Upper lobe of left lung (tissue), 6 donors: ENCODE measurements at places on chromosomes 7 and 10. TPM values are rescaled to one million over a fixed set of nuclear protein-coding genes. Genes with fewer than 3 reads are reported as not detected.

Gene TWIST1
- total RNA-seq = not detected

Gene PIK3AP1
- 24.1 TPM for total RNA-seq

Gene TLL2
- total RNA-seq = 0.20 TPM

- DNase-seq = no peak
Measured at GRCh38 chr7:2862831-2863361, 18.8 kb upstream of the GNA12 start.

Gene PNLIPRP2
- not detected for total RNA-seq

Gene SH2D4B
- total RNA-seq = 0.20 TPM

Gene OR2A1
- total RNA-seq = 0.46 TPM
